ENCODE measurements at places on chromosomes 6 and 20. TPM values are rescaled to one million over a fixed set of nuclear protein-coding genes. Genes with fewer than 3 reads are reported as not detected.

Gene LBP
- total RNA-seq = not detected

- DNase-seq = no peak
These were observed 3.8 kb upstream of the DDO start for GRCh38 chr6:110419028-110419739.

- no peak for DNase-seq
These were observed 8.4 kb downstream of the LOC128125822 start for GRCh38 chr6:63580704-63580961.

DNA sequence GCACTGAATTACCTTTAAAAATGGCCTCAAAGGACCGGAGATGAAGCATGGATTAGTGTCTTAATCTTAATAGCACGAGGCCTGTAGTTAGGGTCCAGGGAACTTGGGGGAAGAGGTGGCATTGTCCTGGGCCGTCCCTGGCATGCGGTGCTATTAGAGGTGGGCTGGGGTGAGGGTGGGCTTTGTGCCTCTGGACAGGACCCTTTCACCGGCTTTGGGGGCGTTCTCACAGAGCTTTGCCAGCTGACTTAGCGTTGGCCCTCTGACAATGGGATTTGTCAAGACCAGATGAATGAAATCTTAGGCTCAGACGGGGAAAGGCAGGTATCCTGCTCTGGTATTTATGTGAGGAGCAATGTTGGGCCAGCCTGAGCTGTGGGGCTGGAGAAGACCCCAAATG, 59.6 kb downstream of the ERMARD start:
- no peak for DNase-seq

Gene LY6G5B
- total RNA-seq = 21.2 TPM

Gene DNMT3B
- total RNA-seq = 1.00 TPM

Gene AHCY
- 175 TPM for total RNA-seq

DNA sequence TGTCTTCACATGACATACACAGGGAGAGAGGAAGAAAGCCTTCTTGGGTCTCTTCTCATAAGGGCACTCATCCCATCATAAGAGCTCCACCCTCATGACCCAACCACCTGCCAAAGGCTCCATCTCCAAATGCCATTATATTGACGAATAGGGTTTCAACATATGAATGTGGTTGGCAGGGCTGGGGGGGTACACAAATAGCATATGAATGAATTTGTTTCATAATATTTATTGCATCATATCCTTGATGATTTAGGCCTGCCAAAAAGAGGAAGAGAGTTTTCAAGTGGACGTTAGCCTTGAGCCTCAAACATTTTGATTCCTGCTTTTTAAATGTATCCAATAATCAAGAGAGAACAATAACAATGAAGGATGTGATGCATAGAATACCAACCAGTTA, 26.2 kb upstream of the OPRM1 start:
- no peak for DNase-seq

GRCh38 chr6:93624408-93624807, 205.0 kb upstream of the EPHA7 start:
- DNase-seq = no peak

DNA sequence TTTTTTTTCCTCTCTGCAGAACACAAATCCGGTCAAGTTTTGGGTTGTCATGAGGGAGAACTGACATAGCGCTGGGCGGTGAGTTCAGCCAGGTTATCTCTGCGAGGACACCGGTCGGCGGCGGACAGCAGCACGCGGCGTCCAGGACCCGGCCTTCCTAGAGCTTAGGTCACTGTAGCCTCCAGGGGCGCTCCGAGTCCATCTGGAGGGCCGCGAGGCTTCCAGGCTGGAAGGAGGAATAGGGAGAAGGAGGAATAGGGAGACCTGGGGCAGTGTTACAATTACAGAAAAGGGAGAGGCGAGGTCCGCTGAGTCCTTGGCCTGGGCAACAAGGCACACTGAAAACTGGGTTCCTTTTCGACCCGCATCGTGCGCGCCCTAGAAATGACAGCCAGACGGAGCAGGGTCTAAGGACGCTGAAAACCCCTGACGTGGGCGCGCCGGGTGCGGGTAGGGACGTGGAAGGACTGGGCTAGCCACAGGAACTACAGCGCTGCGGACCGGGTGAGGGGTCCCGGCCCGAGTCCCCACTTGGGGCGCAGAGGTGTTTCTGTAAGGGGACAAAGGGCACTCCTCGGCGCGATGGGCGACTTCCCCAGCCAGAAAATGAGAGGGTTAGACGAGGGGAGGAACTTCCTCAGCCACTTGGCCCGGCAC, 536 bp upstream of the FNDC1 start:
- DNase-seq = no peak

- DNase-seq = no peak
These were observed 278.5 kb downstream of the KHDC1L start for GRCh38 chr6:72946774-72947173.
